ENCODE measurements at places on chromosomes 7 and 10.

GRCh38 chr10:99708428-99709012 lies 23.4 kb downstream of the COX15 start:
- no peak overlapping the region for H3K4me3 ChIP-seq
- H3K27me3 ChIP-seq = no peaks in the 10 kb centered on the region
- H3K36me3 ChIP-seq = no peaks in the 10 kb centered on the region
- no peak for DNase-seq
- H3K4me1 ChIP-seq = no peaks in the 10 kb centered on the region

- DNase-seq = no peak
- H3K36me3 ChIP-seq = no peaks in the 10 kb centered on the region
- H3K4me1 ChIP-seq = no peaks in the 10 kb centered on the region
- no peak overlapping the region for H3K27ac ChIP-seq
- H3K4me3 ChIP-seq = no peak overlapping the region
- H3K27me3 ChIP-seq = no peaks in the 10 kb centered on the region
Observed at GRCh38 chr10:27390681-27391080, 113.4 kb upstream of the RAB18 start.

- no peaks in the 10 kb centered on the region for H3K4me1 ChIP-seq
- no peaks in the 10 kb centered on the region for H3K27me3 ChIP-seq
- no peak overlapping the region for H3K27ac ChIP-seq
- no peak overlapping the region for H3K4me3 ChIP-seq
- no peak for DNase-seq
Observed at GRCh38 chr10:102935939-102936605, 18.0 kb downstream of the CNNM2 start.

- H3K27me3 ChIP-seq = no peaks in the 10 kb centered on the region
- no peaks in the 10 kb centered on the region for H3K4me1 ChIP-seq
- H3K4me3 ChIP-seq = no peak overlapping the region
- no peak overlapping the region for H3K27ac ChIP-seq
- DNase-seq = no peak
Observed at GRCh38 chr7:68862261-68862660, 736.0 kb upstream of the AUTS2 start.

DNA sequence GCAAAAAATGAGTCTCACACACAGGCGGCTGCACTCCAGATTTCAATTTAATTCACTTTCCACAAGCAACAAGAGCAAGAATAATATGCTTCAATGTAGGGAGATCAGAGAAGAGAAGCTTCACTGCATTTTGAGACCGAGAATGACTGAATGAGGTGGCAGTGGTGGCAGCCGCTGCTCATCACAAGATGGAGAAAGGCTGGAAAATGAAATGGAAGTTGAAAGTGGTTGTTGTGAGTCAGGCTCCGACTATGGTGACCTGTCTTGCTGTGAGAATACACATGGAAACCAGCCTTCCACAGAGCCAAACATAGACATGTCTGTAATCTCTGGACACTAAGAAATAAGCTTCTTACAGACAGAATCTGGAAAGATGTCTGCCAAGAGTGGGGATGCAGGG lies 499.6 kb upstream of the LRRN3 start:
- H3K4me3 ChIP-seq = no peak overlapping the region
- H3K27me3 ChIP-seq = no peaks in the 10 kb centered on the region
